ENCODE measurements at places on chromosomes 7 and 10.

DNA sequence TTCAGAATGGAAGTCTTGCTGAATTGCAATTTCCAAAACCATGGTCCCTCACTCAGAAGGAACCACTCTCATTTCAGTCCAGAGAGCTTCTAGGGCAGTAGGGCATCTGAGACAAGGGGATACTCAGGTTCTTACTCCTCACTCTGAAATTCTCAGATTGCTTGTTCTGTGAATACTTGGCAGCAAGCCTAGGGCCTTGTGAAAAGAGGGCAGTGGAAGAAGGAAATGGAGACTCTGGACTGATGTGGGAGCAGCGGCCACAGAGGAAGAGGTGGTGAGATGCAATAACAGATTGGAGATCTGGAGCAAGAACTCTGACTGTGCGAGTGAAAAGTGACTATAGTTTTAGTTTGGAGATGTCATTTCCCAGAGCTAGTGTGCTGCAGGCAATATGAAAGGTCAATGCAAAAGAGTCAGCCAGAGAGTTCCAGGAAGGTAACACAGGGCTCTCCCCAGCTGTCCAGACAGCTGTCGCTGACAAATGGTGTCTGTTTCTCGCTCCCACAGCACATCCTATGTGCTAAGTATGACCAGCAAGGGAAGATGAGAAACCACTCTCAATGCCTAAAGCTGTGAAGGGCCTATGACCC lies 291.6 kb upstream of the KIAA1217 start:
- no peak for DNase-seq

- no peak for DNase-seq
Observed at GRCh38 chr7:15820319-15820718, 133.8 kb upstream of the MEOX2 start.

DNA sequence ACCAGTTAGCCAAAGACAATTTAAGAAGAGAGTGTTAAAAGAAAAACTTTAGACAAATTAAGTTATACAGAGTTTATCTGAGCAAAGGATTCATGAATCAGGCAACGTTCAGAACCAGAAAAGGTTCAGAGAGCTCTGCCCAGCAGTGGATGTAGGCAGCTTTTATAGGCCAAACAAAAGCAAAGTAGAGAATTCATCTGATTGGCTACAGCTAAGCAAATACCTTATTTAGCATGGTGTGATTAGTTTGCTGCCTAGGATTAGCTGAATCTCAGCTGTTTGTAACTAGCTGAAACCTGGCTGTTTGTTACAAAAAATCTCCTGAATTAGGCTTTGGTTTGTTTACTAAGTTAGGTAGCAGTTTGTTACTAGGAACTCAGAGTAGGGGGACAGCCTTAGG lies 66.0 kb downstream of the SLC25A40 start:
- DNase-seq, result no peak

GRCh38 chr10:84452003-84452402 lies 123.6 kb downstream of the CCSER2 start:
- no peak for DNase-seq
